Muscle of leg (tissue), 16 donors: ENCODE measurements at places on chromosomes 11 and 22. TPM values are rescaled to one million over a fixed set of nuclear protein-coding genes. Genes with fewer than 3 reads are reported as not detected.

SCUBE1 gene
- 0.13 TPM for total RNA-seq

KCNJ1 gene
- 0.18 TPM for total RNA-seq

CNTF gene
- 0.89 TPM for total RNA-seq

KRTAP5-5 gene
- not detected for total RNA-seq

RBMXL2 gene
- total RNA-seq: 0.04 TPM

POTEH gene
- not detected for total RNA-seq

PDGFD gene
- 25.7 TPM for total RNA-seq

SCGB1D2 gene
- total RNA-seq: not detected

PIWIL4 gene
- 3.0 TPM for total RNA-seq
